ENCODE measurements at places on chromosomes 6 and 20.

DNA sequence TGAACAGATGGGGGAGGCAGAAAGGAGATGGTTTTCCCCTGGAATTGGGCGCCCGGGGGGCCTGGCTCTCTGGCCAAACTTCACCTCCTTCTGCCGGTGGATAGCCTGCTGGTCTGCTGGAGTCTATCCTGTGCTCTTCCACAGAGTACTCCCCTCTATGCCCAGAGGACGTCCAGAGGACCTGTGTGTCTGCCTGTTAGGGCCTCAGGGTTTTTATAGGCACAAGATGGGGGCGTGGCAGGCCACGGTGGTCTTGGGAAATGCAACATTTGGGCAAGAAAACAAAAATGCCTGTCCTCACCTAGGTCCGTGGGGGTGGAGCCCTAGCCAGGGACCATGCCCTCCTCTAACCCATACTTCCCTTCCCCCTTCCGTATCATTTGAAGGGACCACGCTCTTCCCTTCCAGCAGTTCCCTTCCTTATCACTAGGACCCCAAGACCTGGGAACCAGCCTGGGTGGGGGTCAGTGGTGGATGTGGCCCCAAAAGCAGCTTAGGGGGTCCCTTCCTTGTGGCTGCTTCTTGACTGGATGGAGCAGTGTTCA, 53.6 kb upstream of the ZNF337 start:
- DNase-seq: no peak

GRCh38 chr20:58986286-58986967, 5.4 kb downstream of the NELFCD start:
- no peak for DNase-seq

DNA sequence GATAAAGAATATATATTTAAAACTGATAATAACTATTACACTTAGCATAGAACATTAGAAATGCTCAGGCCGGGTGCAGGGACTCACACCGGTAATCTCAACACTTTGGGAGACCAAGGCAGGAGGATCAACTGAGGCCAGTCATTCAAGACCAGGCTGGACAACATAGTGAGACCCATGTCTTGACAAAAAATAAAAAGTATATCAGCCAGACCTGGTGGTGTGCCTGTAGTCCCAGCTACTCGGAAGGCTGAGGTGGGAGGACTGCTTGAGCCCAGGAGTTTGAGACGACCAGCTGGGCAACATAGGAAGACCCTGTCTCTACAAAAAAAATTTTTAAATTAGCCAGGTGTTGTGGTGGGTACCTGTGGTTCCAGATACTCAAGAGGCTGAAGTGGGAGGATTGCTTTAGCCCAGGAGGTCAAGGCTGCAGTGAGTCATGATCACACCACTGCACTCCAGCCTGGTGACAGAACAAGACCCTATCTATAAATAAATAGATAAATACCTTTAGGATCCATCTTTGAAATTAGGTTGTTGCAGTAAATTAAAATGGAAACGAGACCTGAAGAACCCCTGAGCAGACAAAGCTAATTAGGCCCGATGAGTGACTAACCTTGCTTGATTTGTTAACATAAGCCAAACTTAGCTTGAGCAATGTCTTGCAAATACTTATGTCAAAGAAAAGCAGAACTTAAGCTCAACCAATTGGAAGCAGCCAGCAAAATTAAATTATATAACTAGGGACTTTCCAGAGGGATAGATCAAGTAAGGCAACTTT, 75.8 kb upstream of the E2F3 start:
- peak; percentile 32 for DNase-seq

DNA sequence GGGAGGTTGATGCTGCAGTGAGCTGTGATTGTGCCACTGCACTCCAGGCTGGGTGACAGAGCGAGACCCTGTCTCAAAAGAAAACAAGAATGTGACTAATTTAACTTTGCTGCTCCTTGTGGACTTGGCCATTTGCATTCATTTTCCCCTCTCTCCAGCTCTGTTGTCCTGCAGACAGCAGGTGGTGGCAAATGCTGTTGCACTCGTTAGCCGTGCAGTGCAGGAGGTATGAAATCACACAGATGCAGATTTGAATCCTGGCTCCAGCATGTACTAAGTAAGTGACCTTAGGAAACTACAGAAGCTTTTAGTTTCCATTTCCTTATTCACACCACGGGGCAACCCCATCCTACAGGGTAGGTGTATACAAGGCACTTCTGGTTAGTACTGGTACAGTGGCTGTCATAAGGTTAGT, 9.6 kb upstream of the BEND3 start:
- no peak for DNase-seq

GRCh38 chr6:3803627-3804468, 45.3 kb upstream of the FAM50B start:
- peak; percentile 89 for DNase-seq

DNA sequence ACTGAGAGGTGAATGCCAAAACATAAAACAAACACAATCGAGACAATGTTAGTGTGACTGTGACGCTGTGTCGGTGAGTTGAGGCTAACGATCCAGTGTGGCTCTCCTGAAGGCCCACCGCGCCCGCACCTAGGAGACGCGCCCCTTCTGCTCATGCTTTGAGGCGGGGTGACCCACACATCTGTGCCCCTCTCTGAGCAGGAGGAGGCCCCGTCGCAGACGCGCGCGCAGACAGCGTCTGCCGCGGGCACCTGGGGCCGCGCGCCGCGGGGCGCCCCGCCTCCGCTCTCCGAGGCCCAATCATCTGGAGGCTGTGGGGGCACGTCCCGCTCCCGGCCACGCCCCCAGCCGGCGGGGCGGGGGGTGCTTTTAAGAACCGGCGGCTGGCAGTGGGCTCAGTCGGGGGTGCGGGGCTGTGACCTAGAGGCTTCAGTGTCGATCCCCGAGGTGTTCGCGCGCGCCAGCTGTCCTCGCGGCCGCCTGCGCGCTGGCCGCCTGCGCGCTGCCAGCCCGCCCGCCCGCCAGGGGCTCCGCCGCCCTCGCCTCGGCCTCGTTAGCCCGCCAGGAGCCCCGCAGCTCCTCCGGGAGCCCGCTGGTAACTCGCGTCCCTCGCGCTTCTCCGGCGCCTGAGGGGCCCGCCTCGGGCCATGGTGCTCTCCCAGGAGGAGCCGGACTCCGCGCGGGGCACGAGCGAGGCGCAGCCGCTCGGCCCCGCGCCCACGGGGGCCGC, at the start of gene SLC16A10:
Gene SLC16A10 (plus strand): TSS at position 398 of the 730 bp plus-strand sequence. CDS start 250 bp downstream, at position 648.
- DNase-seq: peak; percentile 20

DNA sequence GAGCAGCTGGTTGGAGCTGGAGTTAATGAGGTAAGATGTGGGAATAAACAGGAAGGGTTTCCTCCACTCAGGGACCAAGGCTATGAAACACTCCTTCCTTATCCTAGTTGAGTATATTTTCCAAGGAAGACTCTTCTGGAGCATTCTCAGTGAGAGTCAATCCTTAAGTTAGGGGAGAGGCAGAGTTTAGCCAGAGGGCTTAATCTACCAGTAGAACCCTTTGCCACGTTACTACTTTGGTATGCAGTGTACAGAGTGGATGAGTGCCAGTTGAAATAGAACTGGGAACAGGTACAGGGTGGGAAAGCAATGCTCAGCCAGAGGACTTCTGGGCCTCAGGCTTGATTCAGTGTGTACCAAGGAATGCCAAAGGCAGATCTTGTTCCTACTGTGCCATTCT, 114.3 kb downstream of the UBE3D start:
- peak; percentile 10 for DNase-seq

- no peak for DNase-seq
Observed at GRCh38 chr20:47175493-47175892, 181.0 kb downstream of the ZMYND8 start.

DNA sequence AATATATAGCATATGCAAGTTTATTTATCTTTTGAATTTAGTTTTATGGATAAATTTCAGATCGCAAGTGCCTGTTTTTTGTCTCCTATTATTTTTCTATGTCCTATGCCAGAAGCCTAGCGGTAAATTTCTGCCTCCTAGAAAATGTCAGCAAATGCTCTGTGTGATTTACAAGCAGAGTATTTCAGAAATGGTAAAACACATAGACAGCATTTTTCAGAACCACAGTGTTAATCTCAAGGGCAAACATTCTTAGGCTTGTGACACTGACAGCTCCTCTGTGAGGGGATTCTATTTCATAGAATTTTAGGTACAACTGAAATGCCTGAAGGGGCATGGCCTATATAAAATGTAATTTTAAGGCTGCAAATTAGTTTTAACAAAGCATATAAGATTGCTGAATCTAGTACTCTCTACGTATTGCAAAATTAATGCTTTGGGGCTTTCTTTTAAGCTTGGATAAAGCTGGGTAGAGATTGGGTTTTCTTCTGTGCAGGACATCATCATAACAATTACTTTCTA, 89.9 kb upstream of the PTCHD4 start:
- peak; percentile 5 for DNase-seq

DNA sequence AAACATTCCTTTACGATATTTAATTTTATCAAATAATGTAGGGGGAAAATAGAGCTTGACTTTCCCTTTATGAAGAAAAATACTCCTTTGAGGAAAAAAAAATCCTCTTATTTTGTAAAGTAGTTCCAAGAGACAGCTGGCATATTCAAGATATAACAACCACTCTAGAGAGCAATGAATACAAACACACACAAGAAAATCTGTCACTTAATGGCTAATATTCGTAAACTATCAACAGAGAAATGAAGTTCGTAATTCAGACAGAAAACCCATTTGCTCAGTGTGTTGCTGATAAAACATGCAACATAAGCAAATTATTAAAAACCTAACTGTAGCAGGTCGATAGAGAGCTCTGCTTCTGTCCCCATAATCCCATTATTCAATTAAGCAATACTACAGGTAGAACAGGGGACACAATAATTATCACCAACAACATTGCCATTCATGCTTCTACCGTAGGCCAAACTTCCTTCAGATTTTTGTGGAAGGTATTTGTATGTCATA, 714.4 kb upstream of the MARCKS start:
- DNase-seq: no peak

DNA sequence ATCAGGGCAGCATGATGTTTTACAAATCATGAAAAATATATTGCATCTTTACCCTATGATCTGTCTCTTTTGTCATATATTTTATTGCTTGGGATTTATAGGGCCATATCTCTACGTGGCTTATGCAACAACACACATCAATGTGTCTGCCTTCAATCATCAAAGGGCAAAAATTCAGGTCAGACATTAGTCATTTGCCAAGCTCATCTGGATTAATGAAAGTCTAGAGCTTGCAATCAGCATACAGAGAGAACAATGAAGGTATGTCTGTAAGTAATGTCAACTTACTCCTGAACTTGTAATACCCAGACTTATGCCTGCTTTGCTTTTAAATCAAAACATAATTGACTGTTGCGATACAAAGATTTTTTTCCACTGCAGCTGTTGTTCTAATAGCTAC, 282.7 kb downstream of the HAO1 start:
- no peak for DNase-seq

GRCh38 chr6:118974790-118975189, 39.8 kb upstream of the MCM9 start:
- no peak for DNase-seq

- no peak for DNase-seq
Observed at GRCh38 chr20:48359692-48360341, 468.0 kb downstream of the PREX1 start.
